Purkinje cell (primary cell): ENCODE measurements at places on chromosomes 6 and 20. TPM values are rescaled to one million over a fixed set of nuclear protein-coding genes. Genes with fewer than 3 reads are reported as not detected.

KCNK17 gene
- polyA plus RNA-seq = not detected in 2 replicates

SIRPB1 gene
- 5.8 and 17.3 TPM in 2 replicates for polyA plus RNA-seq

KIFC1 gene
- not detected in 2 replicates for polyA plus RNA-seq

C6orf141 gene
- not detected in 2 replicates for polyA plus RNA-seq

DCBLD1 gene
- polyA plus RNA-seq = 1.2 TPM in 1 of 2 replicates, not detected in the other
